ENCODE measurements at places on chromosomes 3 and 15.

GRCh38 chr3:125313060-125313635 is 62.0 kb downstream of the ZNF148 start:
- DNase-seq: no peak

- DNase-seq: no peak
These were observed 48.7 kb upstream of the SECISBP2L start for GRCh38 chr15:49094923-49095322.

GRCh38 chr3:157718800-157719199 is 215.6 kb upstream of the VEPH1 start:
- no peak for DNase-seq

GRCh38 chr3:150372320-150372719 is 35.8 kb upstream of the TSC22D2 start:
- DNase-seq: no peak

DNA sequence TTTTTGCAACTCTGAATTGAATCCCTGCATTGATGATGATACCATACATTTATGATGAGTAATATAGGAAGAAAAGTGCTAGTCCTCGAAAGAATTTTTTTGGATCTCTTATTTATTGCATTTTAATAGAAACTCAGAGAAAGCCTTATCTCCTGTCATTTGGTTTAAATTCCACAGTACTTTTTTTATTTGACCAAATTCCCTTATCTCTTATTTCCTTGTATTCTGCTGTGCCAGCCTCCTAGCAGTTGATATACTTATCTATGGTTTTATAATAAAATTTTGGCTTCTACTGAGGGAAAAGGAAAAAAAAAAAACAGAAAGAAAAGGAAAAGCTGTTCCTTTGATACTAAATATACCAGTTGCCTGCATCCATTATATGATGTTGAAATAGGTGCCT is 535.1 kb upstream of the NR2F2 start:
- DNase-seq: no peak

DNA sequence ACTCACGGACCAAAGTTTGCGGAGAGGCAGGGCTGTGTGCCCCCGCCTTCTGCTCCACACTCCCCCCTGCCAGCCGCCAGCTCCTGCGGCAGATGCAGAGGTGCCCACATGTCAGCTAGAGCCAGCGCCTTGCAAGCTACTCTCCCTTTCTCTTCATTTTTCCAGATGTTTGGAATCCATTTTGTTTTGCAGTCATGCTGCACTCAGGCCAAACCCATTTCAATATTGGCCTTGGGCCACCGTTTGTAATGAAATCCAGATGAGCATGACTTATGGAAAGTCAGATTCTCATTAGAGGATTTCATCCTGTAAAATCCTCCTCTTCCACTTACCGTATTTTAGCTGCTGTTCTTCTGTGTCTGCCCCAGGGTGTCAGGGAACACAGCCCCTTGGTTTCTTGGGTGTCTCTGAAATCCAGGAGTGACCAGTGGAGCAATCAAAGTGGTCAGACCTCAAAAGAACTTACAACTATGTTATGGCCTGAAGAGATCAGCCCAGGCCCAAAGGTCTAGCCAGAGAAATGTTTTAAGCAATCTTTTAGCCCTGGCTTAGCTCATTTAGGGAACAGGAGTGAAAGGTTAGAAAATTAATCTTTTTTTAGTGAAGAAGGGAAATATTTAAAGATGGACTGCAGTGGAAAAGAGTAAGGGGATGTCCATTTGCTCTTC is 65.8 kb downstream of the AAGAB start:
- no peak for DNase-seq

GRCh38 chr3:66268864-66269263 is 48.1 kb downstream of the SLC25A26 start:
- no peak for DNase-seq

GRCh38 chr3:17911986-17912760 is 169.7 kb upstream of the TBC1D5 start:
- no peak for DNase-seq

DNA sequence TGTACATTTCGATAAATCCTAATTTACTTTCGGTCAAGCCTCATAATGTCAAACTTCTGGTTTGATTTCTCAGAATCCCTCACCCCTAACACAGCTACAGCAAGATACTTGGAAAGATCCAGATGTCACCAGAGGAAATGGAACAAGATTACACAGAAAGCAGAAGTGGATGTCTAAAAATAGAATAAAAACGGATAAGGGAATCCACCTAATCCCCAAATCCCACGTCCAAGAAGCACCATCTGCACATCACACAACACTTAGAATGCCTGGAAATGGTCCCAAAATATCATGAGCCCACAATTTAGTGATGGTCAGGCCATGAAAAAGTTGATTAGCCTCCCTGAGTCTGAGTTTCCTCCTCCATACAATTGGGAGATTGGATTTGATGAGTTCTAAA is 61.7 kb downstream of the AGTR1 start:
- DNase-seq: no peak

- no peak for DNase-seq
These were observed 410.5 kb downstream of the UNC13C start for GRCh38 chr15:54388746-54389145.

- no peak for DNase-seq
These were observed 94.2 kb upstream of the THRB start for GRCh38 chr3:24588629-24589512.

DNA sequence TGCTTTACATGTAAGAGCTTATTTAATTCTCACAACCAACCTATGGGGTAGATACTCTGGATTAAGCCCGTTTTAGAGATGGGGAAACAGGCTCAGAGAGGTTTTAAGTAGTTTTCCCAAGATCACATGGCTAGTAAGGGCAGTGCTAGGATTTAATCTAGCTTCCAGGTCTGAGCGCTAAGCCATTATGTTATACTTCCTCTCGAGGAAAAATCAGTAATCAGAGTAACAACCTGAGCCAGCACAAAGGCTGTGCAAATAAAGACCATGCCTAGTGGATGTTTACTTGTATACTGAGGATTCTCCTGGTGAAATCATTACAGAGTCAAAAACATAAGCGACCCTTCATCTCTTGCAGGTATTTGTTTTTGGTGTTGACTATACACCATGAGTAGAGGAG is 9.0 kb downstream of the FSTL1 start:
- no peak for DNase-seq

- DNase-seq: no peak
These were observed 119.8 kb downstream of the SERPINI1 start for GRCh38 chr3:167855306-167855705.

GRCh38 chr15:38671675-38672254 is 107.2 kb upstream of the RASGRP1 start:
- no peak for DNase-seq

- no peak for DNase-seq
These were observed 86.1 kb upstream of the SPATA12 start for GRCh38 chr3:56974247-56974930.

- no peak for DNase-seq
These were observed 789.5 kb upstream of the CFAP20DC start for GRCh38 chr3:59839283-59839682.

DNA sequence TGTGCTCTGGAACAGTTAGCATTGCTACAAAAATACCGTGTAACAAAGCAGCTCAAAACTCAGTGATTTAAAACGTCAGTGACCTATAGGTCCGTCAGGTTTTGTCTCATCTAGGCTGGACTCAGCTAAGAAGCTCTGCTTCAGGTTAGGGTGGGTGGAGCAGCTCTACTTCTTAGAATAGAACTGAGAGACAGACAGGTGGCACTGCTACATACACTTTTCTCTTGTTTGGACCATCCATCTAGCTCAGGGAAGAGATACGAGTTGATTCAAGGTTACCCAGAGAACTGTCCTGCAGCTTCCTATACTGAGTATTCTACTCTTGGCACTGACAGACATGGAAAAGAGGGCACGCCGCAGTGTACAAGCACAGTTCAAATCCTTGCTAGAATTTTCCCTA is 456.1 kb downstream of the IGSF11 start:
- DNase-seq: no peak

DNA sequence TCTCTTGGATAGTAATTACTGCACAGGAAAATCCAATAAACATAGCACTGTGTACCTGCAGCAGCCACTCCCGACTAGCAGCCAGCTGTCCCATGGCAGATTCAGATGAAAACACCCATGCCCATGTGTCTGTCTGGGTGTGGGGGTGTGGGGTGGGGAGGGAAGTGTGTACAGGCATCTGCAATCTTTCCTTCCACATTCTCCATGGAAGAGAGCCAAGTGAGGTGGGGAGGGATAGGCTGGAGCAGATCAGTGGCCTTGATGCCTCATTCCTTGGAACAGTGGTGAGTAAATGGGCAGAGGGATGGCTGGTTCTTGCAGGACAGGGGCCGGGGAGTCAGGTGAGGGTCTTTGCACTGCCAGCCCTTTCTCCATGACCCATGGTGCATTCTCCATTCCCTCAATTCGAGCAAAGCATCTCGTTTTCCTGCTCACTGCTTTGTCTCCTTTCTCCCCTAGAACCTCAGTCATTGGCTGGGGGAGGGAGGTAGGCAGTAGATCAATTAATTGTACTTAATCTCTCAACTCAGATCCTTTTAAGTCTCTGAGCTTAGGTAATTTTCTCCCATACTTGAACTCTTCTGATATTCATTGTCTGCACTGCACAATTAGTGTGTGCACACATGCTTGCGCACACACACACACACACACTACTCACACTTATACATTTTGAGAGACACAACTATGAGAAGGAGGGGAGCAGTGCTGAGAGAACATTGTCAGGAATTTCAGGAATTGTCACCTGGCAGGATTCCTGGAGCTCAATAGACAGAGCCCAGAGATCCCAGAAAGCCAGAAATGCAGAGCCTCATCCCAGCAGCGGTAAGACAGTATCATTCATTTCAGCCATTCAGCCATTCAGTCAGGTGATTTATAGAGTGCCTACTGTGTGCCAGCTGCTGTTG is 31.9 kb downstream of the PDIA5 start:
- no peak for DNase-seq

DNA sequence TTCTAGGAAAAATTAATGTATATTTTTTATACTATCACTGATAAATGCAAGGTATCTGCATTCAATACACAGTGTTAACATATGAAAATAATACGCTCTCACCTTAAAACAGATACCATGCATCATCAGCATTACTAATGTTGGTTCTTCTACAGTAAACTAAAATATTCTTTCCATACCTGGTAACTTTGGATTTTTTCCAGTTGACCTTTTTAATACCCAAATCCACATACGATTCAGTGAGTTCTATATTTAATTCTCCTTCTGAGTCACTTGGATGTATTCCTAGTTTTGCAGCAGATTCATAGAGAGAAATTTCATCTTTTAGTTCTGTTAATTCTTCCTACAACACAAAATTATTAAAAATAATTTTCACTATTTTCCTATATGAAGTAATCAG is 29.9 kb downstream of the CEP152 start:
- DNase-seq: no peak

DNA sequence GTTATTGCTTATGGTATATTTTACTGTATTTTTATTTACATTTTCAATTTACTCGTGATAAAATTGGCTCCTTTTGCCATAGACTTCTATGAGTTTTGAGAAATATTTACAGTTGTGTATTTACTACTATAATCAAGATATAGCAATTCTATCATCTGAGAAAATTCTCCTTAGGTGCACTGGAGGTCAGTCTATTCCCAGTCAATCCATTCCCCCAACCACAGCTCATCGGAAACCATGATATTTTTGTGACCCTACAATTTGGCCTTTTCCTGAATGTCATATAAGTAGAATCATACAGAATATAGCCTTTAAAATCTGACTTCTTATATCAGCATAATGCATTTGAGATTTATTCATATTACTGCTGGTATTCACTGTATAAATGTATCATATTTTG is 114.7 kb upstream of the LRTM1 start:
- DNase-seq: no peak

DNA sequence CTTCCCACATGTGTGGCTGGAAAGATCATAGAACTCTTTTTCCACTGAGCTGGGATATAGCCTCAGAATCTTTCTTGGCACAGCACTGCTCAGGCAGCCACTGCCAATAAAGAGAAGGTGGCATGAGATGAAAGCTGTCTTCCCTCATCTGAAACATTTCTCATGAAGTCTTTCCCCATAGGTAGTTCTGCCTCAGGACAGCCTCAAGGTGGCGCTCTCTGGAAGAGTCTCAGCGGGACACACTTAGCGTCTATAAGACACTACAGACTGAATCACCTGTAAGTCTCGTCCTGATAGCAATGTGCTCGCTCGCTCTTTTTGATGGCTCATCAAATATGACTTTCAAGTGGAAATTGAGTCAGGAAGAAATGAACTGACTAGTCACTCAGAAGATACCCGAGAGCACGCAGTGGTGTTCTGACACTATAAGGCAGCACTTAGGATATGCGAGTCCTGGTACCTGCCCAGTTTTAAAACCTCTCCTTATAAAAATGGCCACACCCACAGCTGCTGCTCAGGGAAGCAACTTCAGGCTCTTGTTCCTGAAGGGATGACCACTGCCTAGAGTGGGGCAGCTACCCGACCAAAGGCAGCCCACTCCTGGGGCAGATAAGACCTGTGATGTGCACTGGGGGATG is 269.5 kb downstream of the SUCLG2 start:
- no peak for DNase-seq

- DNase-seq: no peak
These were observed 156.8 kb downstream of the ATP10A start for GRCh38 chr15:25706176-25706955.

DNA sequence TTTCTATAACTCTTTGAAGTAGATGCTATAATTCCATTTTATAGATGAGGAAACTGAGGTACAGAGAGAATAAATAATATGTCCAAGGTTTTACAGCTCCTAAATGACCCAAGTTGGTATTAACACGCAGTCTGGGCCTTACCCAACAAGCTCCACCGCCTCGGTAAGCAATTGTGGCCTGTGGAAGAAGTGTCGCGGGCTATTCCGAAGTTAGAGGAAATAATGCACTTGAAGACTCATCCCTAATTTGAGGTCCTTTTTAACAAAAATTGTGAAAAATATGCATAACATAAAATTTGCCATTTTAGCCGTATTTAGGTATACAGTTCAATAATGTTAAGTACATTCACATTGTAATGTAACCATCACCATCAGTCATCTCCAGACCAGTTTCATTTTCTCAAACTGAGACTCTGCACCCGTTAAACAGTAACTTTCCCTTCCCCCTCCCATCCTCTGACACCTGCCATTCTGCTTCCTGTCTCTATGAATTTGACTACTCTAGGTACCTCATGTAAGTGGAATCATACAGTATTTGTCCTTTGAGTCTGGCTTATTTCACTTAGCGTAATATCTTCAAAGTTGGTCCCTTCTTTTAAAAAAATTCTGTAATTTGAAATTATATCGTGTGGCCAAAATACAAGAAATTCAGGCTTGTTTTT is 18.2 kb downstream of the IDH3A start:
- DNase-seq: no peak

- no peak for DNase-seq
These were observed 37.5 kb downstream of the GAP43 start for GRCh38 chr3:115660646-115661337.

DNA sequence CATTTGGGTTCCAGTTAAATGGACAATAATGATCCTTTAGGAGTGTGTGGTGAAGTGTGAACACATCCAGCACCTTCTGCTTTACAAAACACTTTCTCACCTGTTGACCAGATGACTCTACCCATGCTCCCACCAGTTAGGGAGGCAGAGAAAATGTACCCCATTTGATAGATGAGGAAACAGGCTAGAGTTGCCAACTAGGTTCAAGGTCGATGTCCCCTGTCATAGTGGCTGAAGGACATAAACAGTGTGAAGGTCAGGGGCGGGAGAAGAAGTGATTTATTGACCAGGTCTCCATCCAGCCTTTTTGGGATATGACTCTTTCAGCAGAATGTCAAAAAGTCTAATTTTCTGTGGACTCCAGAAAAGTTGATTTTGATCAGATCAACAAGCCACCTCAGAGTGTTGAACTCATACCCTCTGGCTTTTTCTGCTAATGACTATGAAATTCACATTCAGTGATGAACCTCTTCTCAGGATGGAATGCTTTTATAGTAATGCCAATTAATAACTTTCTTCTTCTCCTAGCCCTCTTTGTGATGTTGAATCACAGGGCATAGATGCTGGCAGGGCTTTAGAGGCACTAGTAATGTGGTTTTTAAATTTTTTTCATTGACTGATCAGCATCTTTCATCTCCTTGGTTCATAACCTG is 57.5 kb downstream of the CPN2 start:
- no peak for DNase-seq

All from SJSA1 (cell line).